ENCODE measurements at places on chromosomes 7 and 10.

GRCh38 chr10:44920252-44920651 is 9.1 kb downstream of the TMEM72 start:
- no peak for DNase-seq

- peak; percentile 98 for DNase-seq
These were observed at the start of gene MSRB2 for GRCh38 chr10:23095404-23095965. TSS of gene MSRB2 (plus strand) at chr10:23095579. CDS start at chr10:23095609, 30 bp downstream.

GRCh38 chr10:31864834-31865518 is 63.7 kb downstream of the ARHGAP12 start:
- no peak for DNase-seq

- DNase-seq = no peak
These were observed 13.8 kb upstream of the KMT2E start for GRCh38 chr7:105000200-105000599.

- no peak for DNase-seq
These were observed 15.2 kb downstream of the RAB11FIP2 start for GRCh38 chr10:118031351-118032075.

GRCh38 chr7:98771519-98771918 is 98.3 kb downstream of the TMEM130 start:
- DNase-seq = no peak

DNA sequence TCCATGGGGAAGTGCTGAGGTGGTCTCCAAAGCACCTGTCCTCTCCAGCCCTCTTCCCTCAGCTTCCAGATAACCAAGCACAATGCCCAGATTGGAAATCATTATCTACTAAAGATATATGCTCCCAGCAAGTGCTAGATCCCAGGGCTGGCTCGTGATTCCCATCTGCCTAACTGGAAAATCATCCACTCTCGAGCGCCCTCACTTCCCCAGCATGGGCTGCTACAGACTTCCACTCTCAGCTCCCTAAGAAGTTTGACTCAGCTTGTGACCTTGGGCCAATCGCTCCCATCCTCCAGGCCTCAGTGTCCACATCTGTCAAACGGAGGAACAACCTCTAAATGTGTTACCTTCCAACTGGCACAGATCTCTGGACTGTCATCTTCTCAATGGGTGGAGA is 112.4 kb upstream of the ZMIZ1 start:
- no peak for DNase-seq

GRCh38 chr7:1569016-1569415 is 816 bp downstream of the PSMG3 start:
- peak; percentile 45 for DNase-seq

DNA sequence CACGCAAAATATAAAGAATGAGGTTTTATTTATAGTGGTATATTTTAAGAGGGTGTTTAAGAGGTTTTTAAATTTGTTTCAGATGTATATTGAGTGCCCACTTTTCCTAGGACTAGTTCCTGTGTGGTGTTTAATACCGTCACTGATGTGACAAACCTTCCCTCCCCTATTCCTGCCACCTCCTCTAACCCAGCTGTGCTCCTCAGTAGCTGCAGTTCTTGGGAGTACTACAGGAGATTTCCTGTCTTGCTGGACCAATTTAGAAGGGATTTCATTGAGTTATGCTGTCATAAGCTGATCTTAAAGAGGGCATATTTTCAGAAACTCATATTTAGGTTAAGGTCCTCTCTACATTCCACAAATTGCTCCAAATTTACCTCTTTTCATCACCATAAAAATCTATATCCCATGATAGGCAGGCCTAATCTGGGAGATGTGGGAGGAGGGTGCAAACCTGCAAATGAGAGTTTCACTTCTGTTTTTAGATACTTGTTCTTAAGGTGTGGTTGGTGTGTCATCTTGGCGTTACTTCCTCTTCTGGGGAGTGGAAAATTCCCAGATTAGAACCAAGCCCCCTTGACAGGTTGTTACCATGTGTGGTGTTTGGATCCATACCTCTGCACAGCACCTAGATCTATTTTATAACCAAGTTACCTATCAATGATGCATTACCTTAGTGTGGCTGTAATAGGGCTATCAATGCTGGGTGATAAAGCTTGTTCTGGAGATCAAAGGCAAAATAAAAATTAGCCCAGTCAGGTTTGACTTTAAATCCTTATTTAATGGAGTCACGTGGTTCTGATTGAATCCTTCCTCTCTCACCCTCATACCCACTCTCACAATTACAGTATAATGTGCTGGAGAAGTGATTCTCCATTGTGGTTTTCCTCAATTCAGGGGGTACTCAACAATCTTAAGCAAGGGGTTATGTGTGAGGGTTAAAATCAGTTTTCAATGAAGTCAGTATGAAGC is 141.1 kb downstream of the CDK14 start:
- no peak for DNase-seq

DNA sequence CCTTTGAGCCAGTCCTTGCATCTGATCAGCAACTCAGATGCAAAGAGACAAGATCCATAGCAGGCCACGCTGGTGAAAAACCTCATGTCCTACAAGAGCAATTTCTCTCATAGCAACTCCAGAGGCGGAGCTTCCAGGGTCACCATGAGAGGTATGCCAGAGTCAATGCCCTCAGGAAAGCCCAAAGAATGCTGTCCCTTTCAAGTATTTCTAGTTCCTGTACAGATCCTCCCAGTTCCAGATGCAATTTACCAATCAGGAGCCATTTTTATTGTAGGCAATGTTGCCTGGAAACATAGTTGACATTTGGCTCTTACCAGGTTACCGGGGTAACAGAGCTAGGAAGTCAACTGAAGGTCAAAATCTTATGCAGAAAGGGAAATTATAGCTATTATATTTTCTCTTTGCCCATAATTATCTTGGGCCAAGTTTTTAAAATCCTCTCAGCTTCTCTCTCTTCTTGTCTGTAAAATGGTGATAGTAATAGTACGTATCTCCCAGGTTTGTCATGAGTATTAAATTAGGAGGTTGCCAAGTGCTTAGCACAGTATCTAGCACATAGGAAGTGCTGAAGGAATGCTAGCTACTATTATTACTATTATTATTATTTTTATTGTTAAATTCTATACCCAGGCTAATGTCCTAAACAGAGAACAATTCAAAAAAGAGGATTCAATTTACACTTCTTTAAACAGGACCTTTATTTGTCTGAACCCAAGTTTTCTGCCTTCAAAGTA is 46.3 kb upstream of the TM9SF3 start:
- DNase-seq = no peak

DNA sequence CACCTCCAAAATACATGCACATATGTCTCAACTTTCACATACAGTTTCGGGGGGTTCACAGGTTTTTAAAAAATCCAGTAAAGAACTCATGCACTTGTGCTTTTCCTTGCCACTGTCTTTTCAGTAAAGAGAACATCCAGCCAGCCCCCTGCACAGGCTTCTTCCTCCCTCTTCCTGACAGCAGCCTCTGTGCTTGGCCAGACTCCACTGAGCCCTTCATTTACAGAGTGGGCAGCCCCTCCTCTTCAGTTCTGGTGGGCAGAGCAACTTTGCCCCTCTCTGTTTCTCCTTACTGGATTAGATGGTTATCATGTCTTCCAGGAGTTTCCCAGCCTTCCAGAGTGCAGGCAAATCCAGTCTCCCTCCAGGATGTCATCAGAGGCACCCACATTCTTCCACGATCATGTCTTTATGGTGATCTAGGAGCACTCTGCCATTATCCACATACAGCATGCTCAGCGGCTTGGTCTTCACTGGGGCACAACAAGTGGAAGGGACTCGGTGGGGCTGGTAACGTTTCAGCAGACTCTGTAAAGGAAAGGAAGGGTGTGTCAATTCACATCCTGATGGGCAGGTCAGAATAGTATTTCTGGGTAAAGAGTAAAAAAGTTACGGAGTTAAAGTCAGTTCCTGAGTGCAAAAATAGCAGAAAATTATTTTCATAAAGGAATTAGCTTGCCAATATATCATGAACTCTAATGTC is 8.8 kb downstream of the NODAL start:
- DNase-seq = no peak

- no peak for DNase-seq
These were observed 101.4 kb upstream of the GLI3 start for GRCh38 chr7:42338231-42338915.

GRCh38 chr7:39987641-39988347 is 37.7 kb downstream of the CDK13 start:
- DNase-seq = no peak

GRCh38 chr7:36918591-36918990 is 194.3 kb upstream of the AOAH start:
- no peak for DNase-seq

DNA sequence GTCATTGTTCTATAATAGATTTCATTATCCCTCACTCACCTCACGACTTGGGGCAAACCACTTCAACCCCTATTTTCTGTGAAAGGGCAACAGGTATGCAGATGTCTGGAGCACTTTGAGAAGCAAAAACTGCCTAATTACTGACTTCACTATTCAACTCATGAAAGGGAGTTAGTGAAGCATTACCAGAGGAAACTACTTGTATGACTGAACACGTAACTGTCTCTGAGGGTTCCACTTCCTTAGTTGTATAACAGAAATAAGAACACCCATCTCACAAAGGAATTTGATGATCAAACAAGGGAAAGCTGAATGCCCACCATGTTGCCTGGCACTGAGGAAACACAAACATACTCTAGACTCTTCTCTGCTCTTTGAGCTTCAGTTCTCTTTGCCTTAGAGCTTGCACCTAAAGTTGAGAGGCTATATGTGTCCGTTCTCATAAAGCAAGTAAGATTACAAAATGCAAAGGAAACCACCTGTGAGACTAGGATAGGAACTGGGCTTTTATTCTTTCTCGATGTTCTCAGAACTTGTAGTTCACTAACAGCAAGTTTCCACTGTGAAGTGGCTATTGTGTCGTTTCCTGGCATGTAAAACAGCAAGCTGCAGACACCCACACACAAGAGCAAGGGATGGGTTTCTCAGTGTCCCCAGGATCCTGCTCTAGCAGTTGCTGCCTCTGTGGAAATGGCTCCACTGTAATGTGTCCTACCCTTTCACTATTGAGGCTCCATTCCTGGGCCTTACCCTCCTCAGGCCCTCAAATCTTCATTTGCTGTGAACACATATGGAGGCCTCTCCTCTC is 2.6 kb downstream of the TMEM243 start:
- no peak for DNase-seq

GRCh38 chr10:36888925-36889573 is 236.3 kb upstream of the ANKRD30A start:
- DNase-seq = peak; percentile 68

DNA sequence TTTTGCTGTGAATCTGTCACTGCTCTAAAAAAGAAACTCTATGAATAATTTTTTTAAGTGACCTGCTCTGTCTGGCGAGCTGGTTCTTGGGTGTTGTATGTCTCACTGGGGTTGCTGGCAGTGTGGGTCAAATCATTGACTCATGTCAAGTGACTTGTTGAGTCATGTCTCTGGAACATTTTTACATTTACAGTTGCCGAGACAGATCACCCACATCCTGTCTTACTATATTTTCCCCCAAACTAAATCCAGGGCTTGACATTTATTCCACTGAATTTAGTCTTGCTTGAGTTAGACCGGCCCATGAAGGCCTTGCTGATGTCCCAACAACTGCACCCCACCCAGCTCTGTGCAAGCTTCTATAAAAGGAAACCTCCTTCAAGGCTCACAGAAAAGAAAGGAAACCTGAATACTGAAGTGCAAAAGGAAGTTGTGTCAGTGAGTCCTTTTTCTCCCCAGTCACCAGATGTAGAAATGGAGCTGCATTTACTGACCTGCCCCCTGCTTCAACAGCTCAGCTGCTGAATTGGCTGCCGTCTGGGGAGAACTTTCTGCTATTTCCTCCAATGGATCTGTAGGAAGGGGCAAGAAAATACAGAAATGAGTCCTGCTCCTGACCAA is 290.3 kb downstream of the TNS3 start:
- peak; percentile 30 for DNase-seq

DNA sequence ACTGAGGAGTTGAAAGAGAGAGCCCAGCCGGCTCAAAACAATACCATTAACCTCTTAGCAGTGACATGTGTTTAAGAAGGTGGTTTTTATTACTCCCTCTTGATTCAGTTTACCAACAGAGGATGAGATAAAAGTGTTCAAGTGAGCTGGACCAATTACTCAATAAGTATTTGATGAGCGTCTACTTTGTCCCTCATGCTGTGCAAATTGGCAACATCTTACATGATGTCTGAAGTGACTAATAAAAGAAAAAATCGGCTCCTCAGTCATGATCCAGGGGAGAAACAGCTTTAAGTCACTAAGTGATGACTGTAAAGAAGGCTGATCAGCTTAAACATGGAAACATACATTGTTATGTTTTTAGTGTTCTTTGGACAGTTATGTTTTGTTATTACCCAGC is 7.8 kb downstream of the WNT16 start:
- no peak for DNase-seq

- DNase-seq = no peak
These were observed 114.0 kb downstream of the BMPER start for GRCh38 chr7:34019301-34019790.

- DNase-seq = no peak
These were observed 29.9 kb downstream of the ERLIN1 start for GRCh38 chr10:100155936-100156335.

GRCh38 chr7:30743371-30744074 is 8.4 kb upstream of the INMT start:
- peak; percentile 44 for DNase-seq
